Calu3 (cell line): ENCODE measurements at places on chromosomes 7 and 10.

GRCh38 chr7:37145682-37146081 is 303.0 kb downstream of the ELMO1 start:
- no peak for DNase-seq

DNA sequence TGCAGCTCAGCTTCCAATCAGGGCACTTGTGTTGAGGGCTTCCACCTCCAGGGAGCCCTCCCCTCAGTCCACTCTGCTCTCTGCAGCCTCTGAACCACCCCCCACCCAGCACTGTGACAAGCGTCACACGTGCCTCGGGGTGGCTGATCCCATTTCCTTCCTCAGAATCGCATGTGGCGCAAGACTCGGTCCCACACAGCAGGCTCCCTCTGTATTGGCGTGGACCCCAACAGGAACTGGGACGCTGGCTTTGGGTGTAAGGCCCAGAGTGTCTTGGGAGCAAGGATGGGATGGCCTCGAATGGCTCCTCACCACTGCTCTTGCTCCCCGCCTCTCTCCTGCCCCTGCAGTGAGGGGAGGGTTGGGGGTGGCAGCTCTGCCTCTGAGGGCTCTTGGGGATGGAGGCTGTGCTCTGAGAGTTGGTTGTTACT is 4.1 kb downstream of the CPA1 start:
- no peak for DNase-seq

- DNase-seq = no peak
Observed at GRCh38 chr7:93148144-93148543, at the start of gene SAMD9L. Gene SAMD9L, minus strand, starts transcription at chr7:93148385. Its CDS starts 12,414 bp downstream, at chr7:93135971.

DNA sequence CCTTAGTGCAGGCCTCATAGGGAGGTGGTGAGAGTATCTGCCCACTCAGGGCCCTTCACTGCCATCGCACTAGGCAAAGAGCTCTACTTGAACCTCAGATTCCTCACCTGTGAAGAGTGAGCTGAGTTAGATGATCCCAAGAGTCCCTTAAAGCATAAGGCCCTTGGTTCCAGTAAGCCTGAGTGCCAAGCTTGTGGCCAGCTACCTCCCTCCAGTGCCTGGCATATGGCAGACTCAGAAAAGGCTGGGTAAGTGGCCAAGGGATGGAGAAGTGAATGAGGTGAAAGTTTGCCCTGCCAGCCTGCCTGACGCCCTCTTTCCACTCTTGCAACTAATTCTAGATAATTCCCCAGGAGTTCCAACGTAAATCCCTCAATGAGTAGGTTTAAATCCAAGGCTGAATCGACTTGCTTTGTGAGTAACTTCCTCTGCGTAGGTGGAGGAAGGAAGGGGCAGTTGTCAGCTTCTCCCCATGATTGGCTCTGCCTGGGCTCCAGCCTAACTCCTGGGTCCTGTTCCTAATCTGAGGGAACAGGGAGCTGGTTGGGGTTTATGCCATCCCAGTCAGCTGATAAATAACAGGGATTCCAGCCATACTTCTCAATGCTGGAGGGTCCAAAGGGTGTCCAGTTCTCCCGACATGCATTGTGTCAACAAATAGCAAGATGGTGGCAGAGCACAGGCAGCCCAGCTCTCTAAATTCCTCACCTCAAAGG is 14.2 kb downstream of the DUSP5 start:
- DNase-seq = no peak

DNA sequence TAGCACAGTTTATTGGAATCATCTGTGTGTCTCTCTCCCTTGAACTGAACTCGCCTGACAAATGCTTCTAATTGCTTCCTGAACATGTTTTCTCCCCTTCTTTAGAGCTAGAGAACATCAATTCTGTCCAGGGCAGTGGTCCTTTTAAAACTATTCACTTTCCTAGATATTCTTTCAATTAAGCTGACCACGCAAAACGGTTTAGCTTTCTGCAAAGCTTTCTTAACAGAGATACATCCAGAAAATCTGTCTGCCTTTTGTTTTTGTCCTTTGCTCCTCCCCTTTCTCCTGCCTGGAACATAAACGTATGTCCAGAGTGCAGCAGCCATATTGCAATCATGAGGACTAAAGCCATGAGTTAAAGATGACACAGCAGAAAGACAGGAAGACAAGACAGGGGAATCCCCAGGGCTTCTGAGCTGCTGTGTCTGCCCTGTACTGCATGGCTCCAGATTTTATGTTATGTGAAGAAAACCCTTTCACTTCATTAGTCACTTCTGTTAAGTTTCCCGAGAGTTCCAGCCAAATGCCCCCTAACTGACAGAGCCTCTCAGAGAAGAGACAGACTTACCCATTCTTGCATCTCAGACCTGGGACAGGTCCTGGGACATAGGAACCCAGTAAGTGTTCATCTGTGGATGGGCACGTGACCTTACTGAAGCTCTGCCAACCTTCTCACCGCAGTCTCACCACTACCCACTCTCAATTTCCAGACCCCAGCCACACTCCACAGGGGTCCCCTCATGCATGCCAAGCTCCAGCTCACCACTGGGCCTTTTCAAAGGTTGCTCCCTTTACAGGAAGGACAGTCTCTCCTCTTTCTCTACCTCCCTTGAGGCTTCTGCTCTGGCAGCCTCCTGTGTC is 35.0 kb upstream of the CPXM2 start:
- DNase-seq = no peak

DNA sequence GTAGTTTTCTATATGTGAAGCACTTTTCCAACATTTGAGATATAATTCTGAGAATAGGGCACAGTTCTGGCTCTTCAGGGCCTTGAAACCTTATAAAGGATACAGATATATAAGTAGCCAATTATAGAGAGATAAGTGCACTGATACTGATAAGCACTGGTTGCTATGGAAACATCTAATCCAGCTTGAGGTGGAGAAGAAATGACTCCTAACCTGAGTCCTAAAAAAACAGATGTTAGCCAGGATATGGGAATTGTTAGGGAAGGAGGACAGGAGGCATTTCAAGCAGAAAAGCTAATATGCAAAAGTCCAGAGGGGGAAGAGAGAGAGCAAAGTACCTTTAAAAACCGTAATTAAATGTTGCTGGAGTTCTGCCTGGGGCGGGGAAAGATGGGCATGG is 30.8 kb downstream of the STRIP2 start:
- no peak for DNase-seq

GRCh38 chr10:99740260-99740659 is 8.2 kb downstream of the CUTC start:
- DNase-seq = no peak
